Stimulated activated CD4-positive, alpha-beta T cell treated with anti-CD3 and anti-CD28 coated beads, TNF-alpha, amount 100 ng/mL, for 24 hours (primary cell): ENCODE measurements at places on chromosomes 4 and X.

DNA sequence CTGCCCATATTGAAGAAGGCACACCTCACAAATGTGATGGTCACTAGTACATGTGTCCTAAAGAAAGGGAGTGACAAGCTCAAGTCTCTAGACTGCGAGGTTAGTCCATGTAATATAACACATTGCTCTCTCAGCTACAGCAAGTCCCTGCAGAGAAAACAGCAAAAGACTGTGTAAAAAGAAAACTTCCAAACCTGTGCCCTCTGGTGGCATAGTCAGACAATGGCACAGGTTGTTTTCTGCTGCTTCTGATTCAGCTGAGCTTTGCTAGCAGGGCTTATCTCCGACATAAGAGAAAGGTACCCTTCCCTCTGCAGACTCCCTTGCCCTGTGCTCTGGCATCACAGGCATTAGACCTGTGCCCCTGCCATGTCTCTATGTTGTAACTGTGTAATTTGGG lies 1.4 kb upstream of the SERPINA7 start:
- no peak for DNase-seq

DNA sequence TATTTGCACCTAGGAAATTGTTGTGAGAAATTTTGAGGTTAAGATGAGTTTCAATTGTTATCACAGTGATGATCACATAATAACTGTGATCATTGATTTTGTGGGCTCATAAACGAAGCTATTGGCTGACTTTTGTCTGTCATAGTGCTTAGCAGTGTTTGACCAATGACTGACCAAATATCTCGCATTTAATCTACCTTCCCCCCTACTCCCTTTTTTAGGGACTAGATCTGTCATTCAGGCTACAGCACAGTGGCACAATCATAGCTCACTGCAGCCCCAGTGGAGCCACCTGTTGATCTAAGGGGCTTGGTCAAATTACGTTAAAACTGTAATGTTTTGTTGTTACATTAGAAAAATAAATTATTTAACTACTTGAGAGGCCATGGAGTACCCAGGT lies 1.5 kb downstream of the FUNDC2 start:
- no peak for DNase-seq

- no peak for DNase-seq
These were observed 6.0 kb downstream of the PLP1 start for GRCh38 chrX:103782640-103783039.

DNA sequence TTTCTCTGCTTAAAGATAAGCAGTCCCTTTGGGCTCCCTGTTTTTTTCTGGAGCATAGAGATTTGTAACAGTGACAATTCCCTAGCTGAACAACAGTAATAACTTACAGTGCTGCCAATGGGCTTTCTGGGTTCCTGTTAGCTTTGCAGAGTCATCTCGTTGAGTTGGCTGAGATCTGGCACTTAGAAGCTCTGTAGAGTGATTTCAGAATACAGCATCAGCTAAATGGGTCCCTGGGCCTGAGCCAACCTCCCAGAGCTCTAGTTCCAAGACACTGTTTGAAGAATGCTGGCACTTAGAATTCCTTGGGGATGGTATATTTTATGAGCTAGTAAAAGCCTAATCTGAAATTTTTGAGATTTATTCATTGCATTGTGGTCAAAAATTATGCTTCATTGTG lies 43.5 kb upstream of the SERTM2 start:
- DNase-seq = no peak

DNA sequence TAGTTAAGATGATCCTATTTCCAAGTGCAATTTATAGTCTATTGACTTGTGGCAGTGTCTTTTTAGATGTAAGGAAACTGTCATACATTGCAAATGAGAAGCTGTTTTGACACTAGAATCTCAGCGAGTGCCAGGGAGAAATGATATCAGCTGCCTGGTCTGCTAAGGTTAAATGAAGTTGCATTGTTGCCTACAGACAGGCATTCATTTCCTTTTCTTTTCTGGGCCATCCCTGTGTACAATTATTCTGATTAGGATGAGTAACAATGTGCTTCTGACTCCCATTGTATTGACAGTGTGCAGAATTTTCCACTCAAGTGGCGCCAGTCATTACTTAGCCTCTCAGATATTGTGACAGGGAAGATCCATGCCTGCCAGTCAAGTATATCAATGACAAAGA lies 231.2 kb downstream of the GPAT3 start:
- DNase-seq = no peak

- no peak for DNase-seq
These were observed 112.0 kb upstream of the TBL1X start for GRCh38 chrX:9352694-9353411.

GRCh38 chrX:153725039-153725831 lies 579 bp downstream of the ABCD1 start:
- DNase-seq = no peak

GRCh38 chr4:47704693-47705325 lies 133.1 kb downstream of the CORIN start:
- DNase-seq = no peak

DNA sequence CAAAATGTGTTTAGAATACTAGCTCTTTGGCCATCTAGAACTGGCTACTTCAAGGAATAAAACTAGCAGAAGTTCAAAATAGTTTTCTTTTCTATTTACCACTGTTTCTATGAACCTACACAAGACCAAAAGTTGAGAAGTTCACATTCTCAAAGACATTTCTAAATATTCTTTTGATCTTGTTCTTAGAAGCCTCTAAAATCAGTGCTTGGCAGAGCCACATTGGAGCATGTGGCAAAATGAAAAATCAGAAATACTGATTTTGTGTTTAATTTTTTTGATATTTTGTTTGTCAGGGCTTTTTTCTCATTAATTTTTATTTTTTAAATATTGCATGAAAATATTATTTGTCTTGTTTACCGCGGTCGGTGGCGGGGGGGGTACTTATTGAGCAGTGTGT lies 853.8 kb upstream of the INTU start:
- no peak for DNase-seq
